Nephron progenitor cell (in vitro differentiated cells): ENCODE measurements at places on chromosomes 7 and 10.

DNA sequence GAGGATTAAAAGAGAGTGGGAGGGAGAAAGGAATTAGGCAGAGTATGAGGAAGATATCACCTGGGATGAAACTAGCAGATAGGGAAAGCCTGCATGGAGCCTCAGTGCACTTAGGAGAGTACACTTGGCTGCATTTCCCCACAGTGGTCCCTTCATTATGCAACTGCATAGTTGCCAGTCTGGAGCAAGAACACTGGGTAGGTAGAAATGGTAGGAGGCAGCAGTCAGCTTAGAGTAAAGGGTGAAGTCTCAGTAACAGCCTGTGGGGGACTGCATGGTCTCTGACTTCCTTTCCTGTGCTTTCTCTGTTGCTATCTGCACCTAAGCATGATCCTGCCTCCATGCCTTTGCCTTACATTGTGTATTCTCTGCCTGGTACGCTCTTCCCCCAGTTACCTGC lies 14.0 kb upstream of the PCGF5 start:
- no peak for DNase-seq

DNA sequence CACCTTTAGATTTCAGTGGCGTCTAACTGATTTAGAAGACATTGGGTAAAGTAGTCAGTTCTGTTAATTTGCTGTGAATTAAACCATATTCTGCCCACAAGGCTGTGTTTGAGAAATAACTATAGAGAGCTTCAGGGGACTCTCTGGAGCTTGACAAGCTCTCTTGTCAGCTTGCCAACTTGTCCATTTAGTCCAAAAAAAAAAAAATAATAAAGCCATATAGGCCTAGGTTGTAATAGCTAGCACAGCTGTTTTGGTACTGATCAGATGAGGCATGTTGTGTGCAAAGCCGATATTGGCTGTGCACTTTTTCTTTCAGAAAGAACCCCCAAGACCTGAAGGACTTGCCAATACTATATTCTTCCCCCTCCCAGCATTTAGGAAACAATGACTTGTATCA lies 20.2 kb upstream of the ZNF282 start:
- no peak for DNase-seq

- no peak for DNase-seq
Observed at GRCh38 chr7:26645121-26645520, 219.3 kb downstream of the SKAP2 start.

GRCh38 chr10:127798111-127798510 lies 61.1 kb downstream of the FOXI2 start:
- DNase-seq, result no peak

- no peak for DNase-seq
Observed at GRCh38 chr7:30451539-30452279, 26.9 kb downstream of the NOD1 start.

GRCh38 chr10:17249820-17250219 lies 21.8 kb downstream of the VIM start:
- DNase-seq, result no peak
